RKO (cell line): ENCODE measurements at places on chromosomes 2 and 18.

- no peak for DNase-seq
These were observed 73.7 kb upstream of the SLC1A4 start for GRCh38 chr2:64915510-64915900.

DNA sequence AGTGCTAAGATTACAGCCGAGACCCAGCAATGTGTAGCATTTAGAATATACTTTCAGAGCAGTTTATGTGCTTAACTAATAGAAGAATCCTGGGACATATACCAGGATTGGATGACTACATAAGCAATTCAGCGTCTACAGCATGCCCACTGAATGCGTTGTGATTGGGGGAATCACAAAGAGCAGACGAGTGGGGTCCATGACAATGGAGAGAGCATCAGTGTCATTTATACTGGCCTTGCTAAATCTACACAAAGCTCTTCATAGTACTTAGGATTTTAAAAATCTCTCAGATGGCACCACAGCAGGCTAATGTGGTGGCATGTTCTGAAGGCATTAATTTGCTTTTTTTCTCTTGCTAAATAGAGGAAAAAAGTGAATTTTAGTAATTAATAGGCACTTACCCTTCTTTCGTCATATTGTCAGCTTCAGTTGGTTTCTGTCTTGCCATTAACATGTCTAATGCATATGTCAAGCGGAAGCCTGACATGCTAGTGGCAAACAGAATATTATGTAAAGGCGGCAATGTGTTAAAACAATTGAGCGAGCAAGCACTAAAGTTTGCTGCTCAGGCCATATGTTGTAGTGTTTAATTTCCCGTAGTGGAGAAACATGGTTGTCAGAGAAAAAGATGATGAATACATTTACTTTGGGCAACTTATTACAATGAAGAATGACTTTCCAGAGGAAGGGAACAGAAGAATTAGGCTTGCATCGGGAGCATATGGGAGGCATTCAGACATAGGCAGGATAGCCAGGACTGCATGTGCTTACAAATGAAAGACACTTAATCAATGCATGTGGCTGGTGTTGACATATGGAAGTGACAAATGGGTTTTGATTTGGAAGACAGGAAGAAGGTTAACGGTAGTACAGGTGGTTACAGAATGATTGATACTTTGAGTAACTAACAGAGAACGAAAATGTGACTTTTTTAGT, 145.2 kb downstream of the ICOS start:
- DNase-seq = no peak

DNA sequence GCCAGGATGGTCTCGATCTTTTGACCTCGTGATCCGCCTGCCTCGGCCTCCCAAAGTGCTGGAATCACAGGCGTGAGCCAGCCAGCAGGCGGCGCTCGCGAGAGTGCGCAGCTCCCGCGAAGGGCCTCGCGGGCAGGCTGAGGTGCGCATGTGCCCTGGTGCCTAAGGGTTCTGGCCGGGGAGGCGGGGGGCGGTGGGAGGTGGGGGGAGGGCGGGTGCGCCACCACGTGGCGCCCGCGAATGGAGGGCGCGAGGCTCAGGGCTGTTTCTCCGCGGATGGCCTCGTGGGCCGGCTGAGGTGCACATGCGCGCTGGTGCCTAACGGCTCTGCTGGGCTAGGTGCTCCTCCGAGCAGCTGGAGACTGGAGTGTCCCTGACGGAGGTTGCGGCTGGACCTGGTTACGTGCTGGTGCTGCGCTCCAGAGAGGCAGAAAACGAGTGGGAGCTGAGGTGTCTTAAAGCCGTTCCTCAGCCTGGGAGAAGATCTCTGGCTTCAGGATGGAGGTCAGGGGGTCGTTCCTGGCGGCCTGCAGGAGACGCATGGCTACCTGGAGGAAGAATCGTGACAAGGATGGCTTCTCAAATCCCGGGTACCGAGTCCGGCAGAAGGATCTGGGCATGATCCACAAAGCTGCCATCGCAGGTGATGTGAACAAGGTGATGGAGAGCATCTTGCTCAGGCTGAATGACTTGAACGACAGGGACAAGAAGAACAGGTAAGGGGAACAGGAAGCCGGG, at the start of gene ANKRD62:
TSS of gene ANKRD62 (plus strand) at position 324 of the 738 bp plus-strand sequence. CDS start at position 499, 175 bp downstream.
- DNase-seq = no peak

GRCh38 chr2:231966886-231967285, 5.4 kb downstream of the DIS3L2 start:
- DNase-seq = no peak

GRCh38 chr2:225531559-225531958, 132.0 kb downstream of the NYAP2 start:
- no peak for DNase-seq

DNA sequence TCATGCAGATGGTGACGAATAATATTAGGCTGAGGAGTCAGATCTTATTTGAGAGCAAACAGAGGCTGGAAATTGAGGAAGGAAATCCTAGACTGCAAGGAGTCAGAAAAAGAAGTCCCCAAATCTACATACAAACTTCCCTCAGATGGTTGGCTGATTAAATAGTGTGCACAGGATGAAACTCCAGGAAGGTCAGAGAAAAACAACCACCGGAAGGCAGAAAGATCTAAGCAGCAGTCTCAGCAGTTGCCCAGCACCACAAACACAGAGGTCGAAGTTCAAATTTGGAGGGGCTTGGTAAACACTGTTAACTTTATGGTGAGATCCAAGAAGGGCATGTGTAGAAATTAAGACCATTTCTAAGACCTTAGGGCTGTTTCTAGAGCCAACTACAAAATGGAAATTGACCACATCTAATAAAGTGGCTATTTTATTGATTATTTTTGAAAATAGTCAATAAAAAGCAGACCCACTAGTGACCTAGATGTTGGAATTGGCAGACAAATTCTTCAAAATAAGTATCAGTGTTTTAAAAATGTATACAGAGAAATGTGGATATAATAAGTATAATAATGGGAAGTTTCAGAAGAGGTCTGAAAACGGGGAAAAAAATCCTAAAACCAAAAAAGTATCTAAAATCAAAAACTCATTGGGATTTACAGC, 134.8 kb downstream of the GALNT1 start:
- no peak for DNase-seq

GRCh38 chr2:61165946-61166345, 4.0 kb downstream of the C2orf74 start:
- DNase-seq = no peak

- no peak for DNase-seq
These were observed 42.8 kb upstream of the PTMA start for GRCh38 chr2:231665245-231666170.

DNA sequence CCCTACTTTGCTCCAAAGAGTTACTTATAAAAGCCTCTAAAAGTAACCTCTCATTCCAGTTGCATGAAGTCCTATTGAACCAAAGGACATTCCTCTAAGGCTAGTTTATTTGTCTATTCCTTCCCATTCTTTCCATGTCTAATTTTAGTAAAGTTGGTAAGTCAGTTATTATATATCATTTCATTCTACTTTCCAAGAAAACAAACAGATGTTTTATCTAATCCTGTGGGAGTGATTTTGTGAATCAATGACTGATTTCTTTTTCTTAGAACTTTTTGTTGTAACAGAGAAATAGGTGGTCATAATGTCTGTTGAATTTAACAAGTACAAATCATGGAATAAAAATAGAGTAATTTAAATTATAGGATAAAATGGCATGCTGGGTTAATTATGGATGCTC, 286.3 kb downstream of the FSIP2 start:
- no peak for DNase-seq

GRCh38 chr2:206859330-206859739, 80.0 kb upstream of the CPO start:
- DNase-seq = no peak

DNA sequence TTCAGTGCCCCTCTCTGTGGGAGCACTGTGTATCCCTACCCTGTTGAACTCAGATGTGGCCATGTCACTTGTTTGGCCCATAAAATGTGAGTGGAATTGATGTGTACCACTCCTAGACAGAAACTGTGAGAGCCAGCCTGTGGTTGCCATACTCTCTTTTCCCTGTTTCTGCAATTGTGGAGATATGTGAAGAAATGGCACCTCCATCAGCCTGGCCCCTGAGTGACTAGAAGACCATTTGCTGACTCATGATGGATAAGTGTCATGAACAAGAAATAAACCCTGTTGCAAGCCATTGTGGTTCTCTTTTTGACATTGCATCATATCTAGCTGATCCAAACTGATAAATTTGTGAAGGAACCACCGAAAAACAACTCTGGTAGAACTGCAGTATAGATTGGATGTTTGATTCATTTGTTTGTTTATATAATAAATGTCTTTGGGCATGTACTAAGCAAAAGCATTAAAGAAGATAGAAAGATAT, 214.5 kb upstream of the FBXO11 start:
- no peak for DNase-seq

- DNase-seq = no peak
These were observed 124.8 kb downstream of the PTH2R start for GRCh38 chr2:208531361-208531760.

DNA sequence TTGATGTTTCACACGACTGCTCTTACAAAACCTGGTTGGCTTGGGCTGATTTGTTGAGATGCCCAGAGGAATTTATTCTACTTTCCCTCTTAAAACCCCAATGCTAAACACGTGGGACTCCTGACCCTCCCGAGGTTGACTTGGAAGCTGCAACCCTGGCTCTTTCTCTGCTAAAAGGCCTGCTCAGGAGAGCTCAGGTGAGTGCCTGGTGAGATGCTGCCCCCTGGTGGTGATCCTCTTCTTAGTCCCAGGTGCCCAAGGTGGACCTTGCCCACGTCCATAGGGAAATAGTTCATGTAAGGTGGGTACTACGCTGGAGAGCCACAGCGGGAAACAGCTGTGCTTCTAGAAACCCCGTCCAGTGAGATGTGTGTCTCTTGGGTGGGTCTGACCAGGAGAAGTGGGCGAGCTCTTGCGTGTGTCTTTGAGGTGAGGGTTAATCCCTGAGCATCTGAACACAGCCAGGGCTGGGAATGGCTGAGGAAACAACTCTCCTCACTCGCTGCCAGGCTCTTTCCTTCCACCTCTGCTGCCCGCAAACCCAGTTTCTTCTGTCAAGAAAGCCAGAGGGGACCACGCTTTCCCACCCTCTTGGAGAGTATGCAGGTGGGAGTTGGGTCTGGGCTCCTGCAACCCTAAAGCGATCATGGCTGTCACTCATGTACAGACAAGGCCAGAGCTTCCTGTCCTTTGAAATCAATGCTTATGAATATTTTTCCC, 25.5 kb upstream of the PXDN start:
- peak; percentile 23 for DNase-seq

DNA sequence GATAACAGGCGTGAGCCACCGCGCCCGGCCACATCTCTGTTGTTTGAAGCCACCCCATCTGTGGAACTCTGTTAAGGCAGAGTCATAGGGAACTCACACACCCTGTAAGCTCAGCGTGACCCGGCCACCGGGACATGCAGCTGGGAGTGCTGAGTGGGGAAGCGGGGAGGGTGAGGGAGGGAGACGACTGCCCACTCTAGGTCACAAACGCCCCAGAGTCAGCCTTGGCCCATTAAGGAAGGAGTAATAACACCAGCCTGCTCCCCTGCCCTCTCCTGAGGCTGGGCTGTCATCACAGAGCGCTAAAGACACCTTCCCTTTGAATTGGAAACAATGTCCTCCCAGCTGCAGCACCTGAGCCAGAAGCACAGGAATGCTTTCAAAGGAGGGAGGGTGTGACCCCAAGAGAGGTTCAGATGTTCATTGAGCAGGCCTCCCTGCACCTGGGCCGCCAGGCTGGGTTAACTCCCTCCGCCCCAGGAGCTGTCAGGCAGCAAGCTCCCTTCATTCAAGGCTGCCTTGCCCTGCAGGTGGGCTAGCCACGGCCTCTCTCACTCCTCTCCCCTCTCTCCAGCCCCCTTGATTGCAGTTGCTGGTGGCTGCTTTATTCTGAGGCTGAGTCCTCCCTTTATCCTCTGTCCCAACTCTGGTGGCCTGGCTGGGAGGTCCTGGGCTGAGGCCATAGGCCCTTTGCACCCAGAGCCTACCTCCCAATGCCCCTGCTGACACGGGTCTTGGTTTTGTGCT, 77.2 kb upstream of the HPCAL1 start:
- DNase-seq = no peak

DNA sequence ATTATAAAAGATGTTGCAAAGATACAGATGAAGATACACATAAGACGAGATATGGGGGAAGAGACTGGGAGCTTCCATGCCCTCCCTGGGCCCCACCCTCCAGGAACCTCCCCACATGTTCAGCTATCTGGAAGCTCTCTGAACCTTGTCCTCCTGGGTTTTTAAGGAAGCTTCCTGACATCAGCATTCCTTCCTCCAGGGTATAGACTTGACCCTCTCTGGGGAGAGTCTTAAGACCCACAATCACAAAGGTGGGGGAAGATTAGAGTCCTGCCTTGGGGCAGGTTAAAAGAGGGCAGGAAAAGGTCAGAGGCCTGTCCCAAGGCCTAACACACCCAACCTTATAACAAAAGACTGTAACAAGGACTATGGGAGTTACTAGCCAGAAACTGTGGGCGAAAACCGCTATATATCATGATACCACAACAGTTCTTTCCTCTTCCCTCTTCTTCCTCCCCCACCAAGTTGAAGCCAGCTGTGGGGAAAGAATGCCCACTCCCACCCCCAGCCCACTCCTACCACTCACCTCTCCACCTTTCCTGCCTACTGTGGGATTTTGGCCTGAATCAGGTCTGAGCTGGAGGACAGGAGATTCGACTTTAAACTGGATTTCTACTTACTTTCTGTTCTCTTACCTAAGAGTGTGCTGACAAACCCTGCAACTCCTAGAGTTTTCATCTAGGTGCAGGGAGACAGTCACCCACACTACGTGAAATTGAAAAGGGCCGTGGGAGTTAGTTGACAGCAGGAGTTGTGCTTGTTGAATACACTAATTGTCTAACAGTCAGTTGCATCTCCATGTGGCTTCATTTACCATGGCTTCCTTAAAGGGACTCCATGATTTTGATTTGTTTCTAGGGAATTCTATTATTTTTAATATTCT, 105.0 kb downstream of the LAMA3 start:
- no peak for DNase-seq

DNA sequence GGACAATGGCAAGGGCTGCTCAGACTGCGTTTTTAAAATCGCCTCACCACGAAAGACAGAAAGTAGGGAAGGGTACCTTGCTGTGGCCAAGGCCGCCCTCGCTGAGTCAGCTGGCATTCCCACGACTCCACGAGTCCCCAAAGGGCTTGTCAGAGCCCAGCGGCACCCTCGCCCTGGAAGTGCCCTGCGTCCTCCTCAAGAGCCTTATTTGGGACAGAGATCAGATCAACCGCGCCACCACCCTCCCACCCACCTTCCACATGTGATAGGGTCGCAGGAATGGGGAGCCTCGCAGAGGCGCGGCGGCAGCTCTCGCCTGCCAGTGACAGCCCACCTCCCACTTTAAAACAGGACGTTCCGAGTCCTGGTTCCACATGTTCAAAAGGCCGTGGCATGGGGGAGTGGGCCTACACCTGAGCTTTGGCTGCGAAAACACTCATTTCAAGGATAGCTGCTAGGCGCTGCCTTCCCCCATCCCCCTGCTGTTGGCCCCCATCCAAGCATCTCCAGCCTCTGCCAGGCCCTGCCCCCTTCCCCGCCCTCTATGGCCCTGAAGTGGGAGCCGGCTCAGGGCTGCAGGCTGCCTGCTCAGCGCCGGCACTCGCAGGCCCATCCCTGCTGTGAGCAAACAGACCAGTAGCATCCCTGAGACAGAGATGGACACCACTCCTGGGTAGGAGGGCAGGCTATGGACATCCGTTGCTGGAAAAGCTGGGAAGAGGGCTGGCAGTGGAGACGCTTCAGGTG, 38.1 kb upstream of the ARHGEF4 start:
- DNase-seq = no peak
